ENCODE measurements at places on chromosomes 12 and 14.

DNA sequence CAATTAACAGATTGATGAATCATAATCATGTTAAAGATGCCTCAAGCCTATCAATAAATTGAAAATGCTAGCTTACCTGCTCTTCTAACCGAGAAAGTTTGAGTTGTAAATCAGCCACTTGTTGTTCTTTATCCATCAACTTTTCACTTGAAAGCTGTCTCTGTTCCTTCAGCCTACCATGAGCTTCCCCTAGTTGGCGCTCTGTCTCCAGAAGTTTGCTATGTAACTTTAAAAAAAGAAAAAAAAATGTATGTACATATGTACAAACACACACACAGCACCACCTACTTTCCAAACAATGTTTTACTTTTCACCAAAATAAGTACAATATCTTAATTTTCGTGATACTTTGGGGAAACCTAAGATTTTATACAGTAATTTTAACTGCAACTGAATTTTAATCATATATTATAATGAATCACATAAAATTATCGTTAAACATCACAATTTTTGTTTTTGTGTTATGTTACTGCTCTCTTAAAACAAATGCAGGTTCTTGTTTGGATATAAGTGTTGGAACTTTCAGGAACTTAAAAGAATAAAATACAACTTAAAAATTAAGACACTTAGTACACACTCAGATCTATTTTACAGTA lies 101.2 kb downstream of the EEA1 start:
- no peak for DNase-seq

GRCh38 chr12:2924019-2924418 lies 33.3 kb downstream of the TULP3 start:
- no peak for DNase-seq

- no peak for DNase-seq
Observed at GRCh38 chr14:33967138-33967537, 16.3 kb upstream of the EGLN3 start.

DNA sequence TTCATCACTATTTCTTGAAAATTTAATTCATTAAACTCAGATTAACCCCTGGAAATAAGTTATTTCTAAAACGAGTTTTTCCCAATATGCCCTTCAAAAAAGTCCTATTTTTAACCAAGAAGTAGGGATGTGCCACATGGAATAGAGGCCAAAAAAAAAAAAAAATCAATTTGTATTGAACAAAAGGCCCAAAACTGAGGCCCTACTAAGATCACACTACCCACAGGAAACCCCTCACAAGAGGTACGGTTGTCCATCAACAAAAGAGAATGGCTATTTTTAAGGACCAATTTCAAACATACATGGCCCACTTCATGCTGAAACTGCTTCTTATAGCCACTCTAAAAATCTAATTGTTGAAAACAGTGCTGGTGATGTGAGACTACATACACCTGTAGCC lies 7.5 kb upstream of the BAZ2A start:
- no peak for DNase-seq

GRCh38 chr14:22929104-22929960 lies at the start of gene PRMT5:
PRMT5 (minus strand) TSS chr14:22929376; CDS start chr14:22929361, 15 bp downstream.
- peak; percentile 100 for DNase-seq

- no peak for DNase-seq
Observed at GRCh38 chr14:104287301-104288009, 149.1 kb downstream of the KIF26A start.

DNA sequence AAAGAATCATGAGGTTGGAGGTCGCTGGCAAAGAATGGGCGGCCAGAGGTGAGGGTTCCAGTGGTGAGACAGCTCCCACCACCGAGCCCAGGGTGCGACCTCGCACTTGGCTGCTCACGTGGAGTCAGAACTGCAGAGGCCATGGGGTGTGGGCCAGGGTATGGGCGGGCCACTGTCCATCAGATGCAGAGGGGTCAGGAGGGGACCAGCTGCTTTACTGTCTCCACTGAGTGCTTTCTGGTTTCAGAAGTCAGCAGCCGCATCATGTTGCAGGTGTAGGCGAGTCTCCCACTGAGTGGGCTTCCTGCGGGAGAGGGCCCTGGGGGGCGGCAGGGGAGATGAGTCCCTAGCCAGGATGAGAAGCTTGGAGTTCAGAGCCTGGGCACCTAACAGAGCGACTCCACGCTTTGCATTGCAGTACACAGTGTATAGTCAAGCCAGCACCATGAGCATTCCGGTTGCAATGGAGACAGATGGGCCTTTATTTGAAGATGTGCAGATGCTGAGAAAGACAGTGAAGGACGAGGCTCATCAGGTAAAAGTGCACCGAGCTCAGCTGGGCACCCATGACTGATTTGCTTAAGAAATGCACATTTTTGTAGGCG lies 46.9 kb upstream of the DYNC1H1 start:
- DNase-seq: no peak

- peak; percentile 1 for DNase-seq
Observed at GRCh38 chr12:118611295-118611694, 234.9 kb downstream of the SUDS3 start.

- no peak for DNase-seq
Observed at GRCh38 chr12:51318846-51319599, 5.0 kb downstream of the BIN2 start.

DNA sequence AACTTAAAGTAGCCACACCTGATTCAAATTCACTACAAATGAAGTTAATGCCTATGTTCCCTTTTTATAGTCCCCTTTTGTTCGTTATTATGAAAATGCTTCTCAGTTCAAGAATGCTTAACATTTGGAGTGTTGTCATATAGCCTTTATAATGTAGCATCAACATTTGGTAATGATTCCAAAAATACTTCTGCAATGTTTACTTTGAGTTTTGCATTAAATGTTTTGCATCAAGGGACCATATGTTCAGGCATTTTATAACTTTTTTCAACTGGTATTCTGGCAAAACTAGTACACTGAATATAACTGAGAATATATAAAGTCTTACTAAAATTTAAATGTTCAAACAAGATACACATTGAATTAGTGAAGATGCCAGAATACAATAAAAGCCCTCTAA lies 209.6 kb upstream of the SLC16A7 start:
- no peak for DNase-seq

DNA sequence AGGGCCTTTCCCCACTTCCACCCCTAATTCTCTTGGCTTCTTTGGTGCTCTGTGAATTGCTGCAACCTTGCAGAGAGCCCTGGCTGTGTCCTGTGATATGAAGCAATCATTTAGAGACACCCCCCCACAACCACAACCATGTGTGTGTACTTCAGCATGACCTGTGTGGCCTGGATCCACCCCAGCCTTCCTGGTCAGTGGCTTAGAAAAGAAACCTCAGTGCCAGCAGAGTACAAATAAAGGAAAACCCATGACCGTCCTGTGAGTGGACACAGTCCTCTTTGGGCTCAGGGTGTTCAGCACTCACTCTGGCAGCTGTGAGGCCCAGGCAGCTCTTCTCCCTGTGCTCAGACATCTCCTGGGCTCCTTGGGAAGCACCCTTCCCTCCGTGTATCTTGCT lies 206.6 kb upstream of the DIO3 start:
- DNase-seq: no peak

DNA sequence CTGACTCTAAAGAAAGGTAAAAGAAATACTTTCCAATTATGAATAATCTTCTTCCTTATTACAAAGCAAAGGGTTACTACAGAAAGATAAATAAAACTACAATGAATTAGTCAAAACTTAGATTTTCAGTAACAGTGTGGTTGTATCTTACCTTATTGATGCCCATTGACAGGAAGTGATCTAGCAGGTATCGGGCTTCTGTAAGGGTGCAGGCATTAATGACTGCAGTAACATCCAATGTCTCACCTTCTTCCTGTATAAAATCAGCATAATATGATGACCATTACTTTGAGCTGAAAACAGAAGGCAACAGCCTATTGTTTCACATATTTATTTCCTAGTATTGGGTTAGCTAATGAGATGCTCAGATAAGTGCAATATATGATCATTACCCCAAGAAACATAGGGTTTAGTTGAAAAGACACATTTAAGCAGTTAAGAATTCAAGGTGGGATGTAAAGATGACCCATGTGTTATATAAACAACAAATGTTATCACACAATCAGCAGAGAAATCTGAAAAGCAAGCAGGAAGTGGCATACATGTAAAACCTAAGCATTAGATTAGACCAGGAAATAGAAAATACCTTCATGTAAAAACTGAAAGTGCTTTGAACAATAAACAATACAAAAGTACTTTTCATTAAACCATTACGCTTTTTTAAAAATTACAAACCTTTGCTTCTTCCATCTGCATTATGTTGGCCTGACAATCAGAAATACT lies 111.2 kb downstream of the KIF21A start:
- no peak for DNase-seq

DNA sequence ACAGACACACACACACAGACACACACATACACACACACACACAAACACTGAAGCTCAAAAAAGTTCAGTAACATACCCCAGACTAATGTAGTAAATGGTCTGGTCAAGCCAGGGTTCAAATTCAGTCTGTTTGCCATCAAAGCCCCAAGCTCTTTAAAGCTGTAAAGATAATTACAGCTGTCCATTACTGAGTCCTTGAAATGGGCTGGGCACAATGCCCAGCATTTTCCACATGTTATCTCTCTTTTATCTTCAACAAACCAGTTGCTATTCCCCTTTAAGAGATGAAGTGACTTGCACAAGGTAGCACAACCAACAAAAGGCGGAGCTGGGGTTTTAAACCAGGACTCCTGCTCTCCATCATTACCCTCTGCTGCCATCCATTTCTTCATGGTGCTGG lies 7.6 kb upstream of the UNC119B start:
- DNase-seq: no peak

DNA sequence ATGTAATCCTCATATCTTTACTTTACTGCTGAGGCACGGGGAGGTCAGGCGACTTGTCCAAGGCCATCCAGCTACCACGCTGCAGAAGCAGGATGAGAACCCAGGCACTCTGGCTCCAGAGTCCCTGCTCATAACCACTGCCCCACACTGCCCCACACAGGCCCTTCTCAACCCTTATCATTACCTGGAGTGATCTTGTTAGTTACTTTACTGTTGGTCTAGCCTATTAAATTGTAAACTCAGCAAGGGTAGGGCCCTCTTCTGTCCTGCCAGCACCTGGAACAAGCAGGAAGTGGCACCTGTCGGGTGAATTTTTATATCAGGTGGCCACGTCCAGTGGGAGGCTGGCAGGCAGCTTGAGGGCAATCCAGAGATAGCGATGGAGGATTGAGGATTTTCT lies 12.2 kb downstream of the FAIM2 start:
- DNase-seq: no peak

DNA sequence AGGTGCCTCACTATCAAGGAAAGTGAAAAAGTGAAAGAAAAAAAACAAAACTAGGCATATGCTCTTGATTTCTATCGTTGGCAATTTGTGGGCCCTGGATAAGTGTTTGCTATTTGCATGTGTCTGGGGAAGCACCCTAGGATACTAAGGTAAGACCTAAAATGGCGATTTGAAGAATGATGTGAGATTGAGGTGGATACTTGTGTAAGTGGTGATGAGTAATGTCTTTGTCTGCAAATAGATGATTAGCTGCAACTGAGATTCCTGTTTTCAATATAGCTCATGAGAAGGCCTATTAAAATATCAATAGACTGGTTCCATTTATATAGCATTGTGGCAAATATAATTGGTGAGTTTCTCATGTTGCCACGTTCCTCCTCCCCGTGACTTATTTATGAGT lies 261.7 kb downstream of the NEDD1 start:
- no peak for DNase-seq

DNA sequence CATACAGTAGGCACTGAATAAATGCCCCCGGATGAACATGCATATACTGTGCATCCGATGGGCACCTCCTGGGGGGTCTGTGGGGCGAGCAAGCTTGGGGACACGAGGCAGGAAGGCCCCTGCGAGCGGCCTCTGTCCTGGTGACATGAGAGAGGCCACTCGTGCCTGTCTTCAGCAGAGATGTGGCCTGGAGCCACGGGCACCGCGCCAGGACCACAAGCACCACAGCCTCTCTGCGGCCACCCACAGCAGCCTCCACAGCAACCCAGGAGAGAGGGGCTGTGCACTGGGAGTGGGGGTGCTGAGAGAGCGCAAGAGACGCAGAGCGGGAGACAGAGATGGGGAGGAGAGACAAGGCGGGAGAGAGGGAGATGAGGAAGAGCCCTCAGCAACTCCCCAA lies 118.5 kb downstream of the RFLNA start:
- peak; percentile 67 for DNase-seq

DNA sequence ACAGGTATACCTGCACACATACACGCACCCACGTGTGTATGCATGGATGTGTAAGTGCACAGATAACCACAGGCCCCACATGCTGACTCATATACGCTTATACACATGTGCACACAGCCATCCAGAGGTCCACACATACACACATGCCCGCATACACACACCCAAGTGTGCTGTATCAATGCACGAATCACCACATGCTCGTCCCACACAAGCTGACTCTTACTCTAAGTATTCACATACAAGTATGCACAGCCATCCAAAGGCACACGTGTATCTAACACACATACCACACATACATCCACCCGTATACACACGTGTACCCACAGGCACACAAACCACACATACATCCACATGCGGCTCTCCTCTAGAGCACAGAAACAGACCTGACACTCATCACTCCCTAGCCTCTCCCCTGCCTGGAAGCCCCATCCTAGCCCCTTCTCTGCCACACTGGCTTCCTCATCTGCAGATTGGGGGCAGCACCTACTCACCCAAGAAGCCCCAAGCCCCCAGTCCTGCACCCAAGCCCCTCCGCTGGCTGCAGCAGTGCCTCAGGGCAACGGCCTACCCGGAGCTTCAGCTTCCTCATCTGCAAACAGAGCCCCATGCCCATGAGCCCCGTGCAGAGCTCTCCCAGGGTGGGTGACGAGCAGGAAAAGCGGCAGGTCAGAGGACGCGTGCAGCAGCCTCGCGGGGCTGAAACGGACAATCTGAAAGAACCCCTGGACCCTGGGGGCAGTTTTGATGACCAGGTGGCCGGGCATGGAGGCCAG lies 105.4 kb downstream of the NCOR2 start:
- no peak for DNase-seq

- no peak for DNase-seq
Observed at GRCh38 chr12:32419520-32419960, 20.2 kb downstream of the FGD4 start.

GRCh38 chr12:52975820-52976573 lies 27.1 kb downstream of the KRT18 start:
- no peak for DNase-seq

GRCh38 chr12:112599871-112600270 lies 181.1 kb downstream of the PTPN11 start:
- no peak for DNase-seq

DNA sequence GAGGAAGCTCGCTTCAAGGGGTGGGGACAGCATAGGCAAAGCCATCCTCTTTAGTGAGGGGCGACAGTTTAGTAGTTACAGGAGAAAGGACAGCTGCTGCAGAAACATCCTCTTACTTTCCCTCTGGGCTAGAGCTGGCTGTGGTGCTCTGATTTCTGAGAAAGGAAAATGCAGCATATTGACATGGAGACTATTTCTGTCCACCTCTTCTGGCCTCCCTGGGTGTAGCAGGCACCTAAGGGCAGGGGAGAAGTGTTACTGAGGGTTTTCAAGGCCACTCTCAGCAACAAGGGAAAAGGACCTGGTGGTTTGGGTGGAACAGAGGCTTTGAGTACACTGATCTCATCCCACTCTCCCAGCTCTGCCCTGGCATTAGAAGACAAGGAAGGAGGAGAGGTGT lies 40.0 kb upstream of the CTDSP2 start:
- no peak for DNase-seq

GRCh38 chr12:80655751-80656150 lies 51.7 kb upstream of the MYF6 start:
- DNase-seq: no peak

- DNase-seq: no peak
Observed at GRCh38 chr14:80607430-80608190, 333.9 kb downstream of the CEP128 start.

GRCh38 chr14:74476607-74477006 lies 16.5 kb downstream of the NPC2 start:
- DNase-seq: no peak

Data from pons (tissue), 1 donor.